ENCODE measurements at places on chromosomes 3 and 15. TPM values are rescaled to one million over a fixed set of nuclear protein-coding genes. Genes with fewer than 3 reads are reported as not detected.

GOLGA6B gene
- not detected for total RNA-seq

TXNRD3 gene
- 3.5 TPM for total RNA-seq

VPS39 gene
- total RNA-seq = 43.0 TPM

SNX33 gene
- 13.3 TPM for total RNA-seq

GRAMD2A gene
- not detected for total RNA-seq

NDUFB4 gene
- 629 TPM for total RNA-seq

RGMA gene
- total RNA-seq = 35.2 TPM

NRG4 gene
- total RNA-seq = not detected

C3orf85 gene
- total RNA-seq = not detected

CRABP1 gene
- total RNA-seq = not detected

PLXND1 gene
- total RNA-seq = 66.3 TPM

EPHA3 gene
- total RNA-seq = 2.9 TPM

CCDC54 gene
- not detected for total RNA-seq

SCAANT1 gene
- not detected for total RNA-seq

MME gene
- total RNA-seq = 4.8 TPM

MEX3B gene
- 4.0 TPM for total RNA-seq

CHRNA5 gene
- total RNA-seq = 3.7 TPM

ERICH6 gene
- not detected for total RNA-seq

ALPK3 gene
- 132 TPM for total RNA-seq

ALG1L2 gene
- not detected for total RNA-seq

ATP2B2 gene
- 0.14 TPM for total RNA-seq

CSPG4 gene
- total RNA-seq = 7.8 TPM

SLC12A1 gene
- total RNA-seq = not detected

SPINT1 gene
- total RNA-seq = 2.0 TPM

STRC gene
- total RNA-seq = not detected

ANKRD34C gene
- 0.11 TPM for total RNA-seq

P2RY12 gene
- total RNA-seq = 1.4 TPM

CCDC13 gene
- total RNA-seq = 0.41 TPM

TICRR gene
- 0.16 TPM for total RNA-seq

All from Right ventricle myocardium inferior (tissue), 1 donor.